ENCODE measurements at places on chromosomes 11 and 22. TPM values are rescaled to one million over a fixed set of nuclear protein-coding genes. Genes with fewer than 3 reads are reported as not detected.
A peak's percentile ranks its signal among the peaks of the same experiment; 100 is the strongest.

The PDGFD gene
- total RNA-seq: 1.3 TPM

The CYB5R2 gene
- total RNA-seq: 46.3 TPM

The KDM4E gene
- total RNA-seq: not detected

The TRPM5 gene
- total RNA-seq: 0.08 TPM

DNA sequence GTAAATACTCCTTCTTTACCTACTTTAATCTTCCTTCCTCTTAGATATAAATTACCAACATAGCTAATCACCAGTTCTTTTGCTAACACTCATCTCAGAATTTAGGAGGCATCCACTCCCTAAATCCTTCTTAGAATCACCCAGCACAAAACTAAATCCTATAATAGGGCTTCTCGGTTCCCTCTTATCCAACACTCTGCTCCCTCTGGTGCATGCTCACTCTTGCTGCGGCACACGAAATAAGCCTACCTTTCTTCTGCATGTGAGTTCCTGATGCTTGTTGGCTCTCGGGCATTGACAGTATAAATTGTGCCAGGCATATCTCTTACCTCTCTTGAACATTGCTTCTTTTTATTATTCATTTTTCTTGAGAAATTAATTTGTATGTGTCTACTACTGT is 61.0 kb downstream of the OR5AK2 start:
- DNase-seq: no peak

DNA sequence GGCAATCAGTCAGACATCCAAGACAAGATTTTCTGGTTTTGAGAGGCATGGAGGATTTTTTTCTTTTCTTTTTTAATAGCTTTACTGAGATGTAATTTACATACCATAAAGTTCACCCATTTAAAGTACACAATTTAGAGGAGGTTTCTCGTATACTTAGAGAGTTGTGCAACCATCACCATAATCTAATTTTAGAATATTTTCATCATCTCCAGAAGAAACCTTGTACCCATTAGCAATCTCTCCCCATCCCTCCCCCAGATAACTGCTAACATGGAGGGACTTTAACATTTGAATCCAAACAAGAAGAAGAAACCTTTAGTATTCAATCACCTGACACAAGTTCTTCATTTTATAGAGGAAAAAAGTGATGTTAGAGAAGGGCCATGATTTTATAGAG is 83.6 kb downstream of the CLPB start:
- DNase-seq: no peak

DNA sequence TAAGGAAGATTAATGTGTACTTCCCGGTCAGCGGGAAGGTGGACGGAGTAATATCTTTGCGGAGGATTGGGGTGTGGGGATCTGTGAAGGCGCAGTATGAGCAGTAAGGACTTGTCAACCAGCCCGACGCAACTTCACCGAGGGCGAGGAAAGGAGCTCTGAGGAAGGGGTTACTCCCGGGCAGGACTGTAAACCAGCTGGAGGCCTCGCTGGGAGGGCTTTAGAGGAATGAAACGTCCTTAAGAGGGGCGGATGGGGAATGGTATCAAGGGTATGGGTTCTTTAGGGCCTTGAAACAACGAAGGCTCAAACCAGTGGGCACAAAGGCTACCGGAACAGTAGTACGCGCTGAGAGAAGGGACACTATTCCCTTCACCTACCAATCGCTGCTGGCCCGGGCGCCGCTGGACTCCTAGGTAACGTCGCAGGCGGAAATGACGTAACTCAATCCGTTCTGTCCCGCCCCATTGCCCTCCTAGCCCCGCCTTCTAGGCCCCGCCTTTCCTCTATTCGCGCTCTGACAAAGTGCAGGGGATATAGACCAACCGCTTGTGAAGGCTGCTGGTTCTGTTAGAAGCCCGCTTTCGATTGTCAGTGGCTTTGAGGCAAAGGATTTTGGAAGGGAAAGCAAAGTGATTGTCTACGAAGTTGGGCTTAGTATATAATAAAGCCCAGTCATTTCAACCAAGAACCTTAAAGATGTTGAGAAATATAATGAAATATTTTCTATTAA is at the start of gene C11orf65:
Gene C11orf65, minus strand, starts transcription at position 439 of the 733 bp plus-strand sequence. CDS start 5,970 bp downstream, outside the sequence.
- DNase-seq: peak; percentile 92

GRCh38 chr22:50171965-50172421 is 1.5 kb downstream of the PANX2 start:
- no peak for DNase-seq

DNA sequence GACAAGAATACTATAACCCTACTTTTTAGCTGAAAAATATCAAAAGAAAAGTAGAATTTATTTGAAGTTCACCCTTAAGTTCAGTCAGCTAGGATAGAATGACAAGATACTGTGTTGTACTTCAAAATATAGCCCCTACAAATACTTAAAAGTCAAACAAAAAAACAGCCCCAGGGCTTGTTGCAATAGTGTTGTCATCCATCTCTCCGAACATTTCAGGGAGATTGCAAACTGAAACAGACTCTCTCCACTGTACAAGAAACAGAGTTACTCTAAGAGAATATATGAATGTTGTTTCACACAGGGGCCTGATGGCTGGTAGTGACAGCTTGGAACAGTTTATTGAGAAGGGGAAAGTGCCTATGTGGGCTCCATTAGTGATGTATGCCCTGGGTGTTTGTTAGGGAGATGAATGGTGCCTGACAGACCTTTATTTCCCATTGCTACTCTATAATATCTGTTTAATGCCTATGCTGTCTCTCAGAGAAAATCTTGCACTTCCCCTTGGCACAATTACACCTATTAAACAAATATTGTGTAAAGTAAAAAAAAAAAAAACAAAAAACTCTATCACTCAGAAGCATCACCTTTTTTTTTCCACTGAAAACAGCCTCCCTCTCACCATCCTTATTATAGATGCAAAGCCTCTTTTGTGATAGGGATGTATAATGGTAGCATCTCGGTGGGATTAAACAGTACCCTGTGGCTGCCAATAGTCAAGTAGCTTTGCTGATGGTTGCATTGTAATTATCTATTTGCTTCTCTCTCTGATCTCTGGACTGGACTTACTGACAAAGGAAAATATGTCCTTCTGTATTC is 506.3 kb upstream of the LUZP2 start:
- no peak for DNase-seq

DNA sequence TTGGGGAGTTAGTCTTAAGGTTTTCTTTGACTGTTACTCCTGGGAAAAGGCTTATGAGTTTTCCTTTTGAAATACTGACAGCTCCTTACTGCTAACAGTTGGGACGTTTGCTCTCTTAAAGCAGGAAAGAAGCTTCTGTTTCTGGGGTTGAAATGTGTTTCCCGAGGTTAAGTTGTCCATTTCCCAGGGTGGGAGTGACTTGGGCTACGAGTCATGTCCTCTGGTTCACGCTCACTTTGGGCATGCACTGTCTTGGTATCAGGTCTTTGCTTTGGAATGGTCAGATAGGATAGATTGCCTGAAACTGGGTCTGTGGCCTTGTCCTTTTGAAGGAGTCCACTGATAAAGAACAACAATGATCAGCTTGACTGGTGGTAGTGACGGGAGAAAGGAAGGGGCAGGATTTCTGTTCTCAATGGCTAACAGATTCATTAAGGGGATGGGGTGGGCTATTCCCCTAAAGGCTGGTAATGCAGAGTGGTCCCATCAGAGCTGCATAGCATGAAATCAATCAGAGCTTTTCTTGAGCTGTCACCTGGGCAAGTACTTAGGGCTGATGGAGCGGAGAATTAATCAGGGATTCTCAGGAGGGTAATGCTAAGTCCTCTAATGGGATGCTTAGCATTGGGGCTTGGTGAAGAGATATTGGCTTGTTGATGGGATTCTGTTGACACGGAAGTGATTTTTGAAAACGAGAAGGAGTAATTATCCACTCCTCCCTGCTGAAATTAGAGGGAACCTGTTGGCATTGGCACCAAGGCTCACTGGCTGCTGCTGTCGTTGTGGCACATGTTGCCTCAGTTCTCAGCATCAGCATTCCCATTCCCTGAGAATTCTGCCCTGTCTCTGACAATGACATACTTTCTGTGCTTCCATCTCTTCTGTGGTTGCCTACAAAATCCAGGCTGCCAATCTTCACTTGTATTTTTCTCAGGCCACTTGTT is 81.6 kb downstream of the TEAD1 start:
- no peak for DNase-seq

DNA sequence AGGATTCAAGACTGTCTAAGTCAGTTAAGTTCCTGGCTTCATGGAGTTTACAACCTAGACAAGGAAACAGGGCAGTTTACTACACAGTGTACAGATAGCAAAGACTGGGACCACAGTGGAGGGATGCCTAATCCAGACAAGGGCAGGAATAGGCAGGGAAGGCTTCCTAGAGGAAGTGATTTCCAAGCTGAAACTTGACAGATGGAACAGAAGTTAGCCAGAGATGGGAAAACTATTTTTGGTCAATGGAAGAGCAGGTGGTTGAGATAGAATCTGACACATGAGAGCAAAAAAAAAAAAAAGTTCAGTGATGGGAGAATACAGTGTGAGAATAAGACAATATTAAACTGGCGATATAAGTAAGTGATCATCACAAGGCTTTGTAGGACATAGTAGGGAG is 1.3 kb downstream of the COA4 start:
- DNase-seq: no peak

DNA sequence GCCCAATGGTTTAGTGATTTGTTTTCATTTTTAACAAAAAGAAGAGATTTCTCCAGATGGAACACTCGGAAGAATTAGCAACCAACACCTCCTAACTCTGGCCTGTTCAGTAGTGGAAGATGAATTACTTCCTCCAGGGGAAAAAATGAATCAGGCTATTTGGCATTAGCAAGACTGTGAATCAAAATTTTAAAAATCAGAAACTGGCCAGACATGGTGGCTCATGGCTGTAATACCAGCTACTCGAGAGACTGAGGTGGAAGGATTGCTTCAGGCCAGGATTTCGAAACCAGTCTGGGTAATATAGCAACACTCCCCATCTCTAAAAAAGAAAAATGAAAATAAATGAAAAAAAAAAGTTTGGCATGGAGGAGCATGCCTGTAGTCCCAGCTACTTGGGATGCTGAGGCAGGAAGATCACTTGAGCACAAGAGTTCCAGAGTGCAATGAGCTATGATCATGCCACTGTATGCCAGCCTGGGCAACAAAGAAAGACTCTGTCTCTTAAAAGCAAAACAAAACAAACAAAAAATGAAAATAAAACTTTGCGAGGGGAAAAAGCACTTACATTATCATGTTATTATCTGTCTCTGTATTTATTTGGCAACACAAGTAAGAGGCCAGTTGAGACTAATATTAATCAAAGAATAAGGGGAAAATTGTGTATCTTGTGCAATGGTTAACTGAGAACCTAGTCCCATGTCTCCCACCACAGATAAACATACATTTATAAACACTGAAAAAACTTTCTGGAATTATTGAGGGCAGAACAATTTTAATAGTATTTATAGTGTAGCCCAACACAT is 796.3 kb upstream of the ANO3 start:
- no peak for DNase-seq

GRCh38 chr11:35138943-35139721 is at the start of gene CD44:
CD44 (plus strand) TSS chr11:35139171; CDS start chr11:35139304, 133 bp downstream.
- DNase-seq: no peak

DNA sequence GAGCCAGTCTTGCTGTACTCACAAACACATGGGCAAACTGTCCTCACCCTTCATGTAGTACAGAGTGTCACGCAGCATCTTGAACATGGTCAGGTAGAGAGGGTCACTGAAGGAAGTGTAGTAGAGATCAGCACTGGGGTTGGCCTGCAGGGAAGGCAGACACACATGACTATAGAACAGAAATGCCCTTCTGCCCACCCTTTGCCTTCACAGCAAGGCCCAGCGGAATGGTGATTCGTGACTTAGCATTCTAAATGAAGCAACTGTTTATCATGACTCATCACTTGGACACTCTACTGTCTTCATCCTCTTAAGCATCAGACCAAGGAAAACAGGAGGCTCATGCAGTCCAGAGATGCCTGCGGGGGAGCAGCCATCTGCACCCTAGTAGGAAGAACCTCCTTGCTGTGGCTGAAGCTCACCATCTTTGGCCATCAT is 33.4 kb downstream of the SERPIND1 start:
- DNase-seq: peak; percentile 38

- DNase-seq: no peak
Measured at GRCh38 chr11:64485074-64485473, 105.9 kb upstream of the SLC22A12 start.

DNA sequence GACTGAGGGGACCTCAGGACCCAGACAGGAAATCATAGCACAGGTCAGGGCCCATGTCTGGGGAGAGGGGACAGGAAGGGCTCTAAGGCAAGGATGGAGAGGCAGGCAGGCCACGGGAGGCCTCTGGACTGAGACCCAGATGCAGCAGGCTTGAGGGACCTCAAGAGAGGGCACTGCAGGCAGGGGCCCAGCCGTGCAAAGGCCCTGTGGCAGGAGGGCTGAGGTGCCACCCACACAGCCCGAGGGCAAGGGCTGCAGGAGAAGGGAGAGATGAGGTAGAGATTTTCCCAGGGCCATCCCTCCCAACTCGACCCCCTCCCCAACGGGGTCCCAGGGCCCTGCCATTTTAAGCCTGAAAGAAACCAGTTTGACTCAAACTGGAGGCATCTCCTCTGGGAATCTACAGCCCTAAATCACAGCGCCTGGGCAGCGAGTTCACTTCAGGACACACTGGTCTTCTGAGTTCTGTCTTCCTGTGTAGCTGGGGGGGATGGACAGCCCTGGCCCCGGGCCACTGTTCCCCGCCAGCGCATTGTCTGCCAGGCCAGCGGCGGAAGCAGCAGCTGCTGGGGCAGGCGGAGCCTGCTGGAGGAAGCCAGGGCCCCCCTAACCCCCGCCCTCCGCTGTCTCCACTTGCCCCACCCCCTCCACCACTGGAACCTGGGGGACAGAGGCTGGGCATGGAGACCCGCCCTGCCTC is 20.3 kb upstream of the WNT7B start:
- no peak for DNase-seq

DNA sequence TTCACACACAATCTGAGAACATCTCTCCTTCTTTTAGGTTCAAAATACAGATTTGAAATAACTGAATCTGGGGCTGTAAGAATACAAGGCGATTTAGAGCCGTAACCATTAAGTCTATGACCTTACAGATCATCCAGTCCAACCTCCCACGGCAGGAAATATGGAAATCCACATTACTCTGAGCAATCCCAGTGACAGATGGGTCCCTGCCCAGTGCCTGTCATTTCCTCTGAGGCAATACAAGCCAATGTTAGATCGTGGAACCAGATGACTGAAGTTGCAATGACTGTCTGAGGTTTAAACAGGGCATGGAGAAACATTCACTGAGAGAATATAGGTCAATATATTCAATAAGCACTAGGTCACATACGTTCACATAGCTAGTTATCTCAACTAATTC is 77.4 kb upstream of the OR5AK2 start:
- DNase-seq: no peak

DNA sequence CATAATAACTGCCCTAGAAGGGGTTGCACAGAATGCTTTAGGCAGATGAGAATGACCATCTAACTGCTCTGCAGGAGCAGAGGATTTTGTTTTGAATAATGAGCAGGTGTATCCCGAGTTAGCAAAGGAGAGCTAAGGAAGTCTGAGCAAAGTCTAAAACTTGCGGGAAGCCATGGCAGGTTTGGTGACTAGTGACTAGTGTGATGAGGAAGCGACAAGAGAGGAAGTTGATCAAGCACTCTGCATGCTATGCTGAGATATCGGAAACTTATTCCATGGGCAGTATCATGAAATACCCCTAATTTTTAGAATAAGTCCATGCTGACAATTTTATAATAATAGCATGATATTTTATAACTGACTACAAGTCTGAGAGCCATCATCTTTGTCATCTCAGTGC is 12.9 kb downstream of the OLFML1 start:
- DNase-seq: no peak

- peak; percentile 41 for DNase-seq
Measured at GRCh38 chr11:19311308-19312030, 70.7 kb upstream of the E2F8 start.

Data from Panc1 (cell line).